Activated CD8-positive, alpha-beta memory T cell treated with anti-CD3 and anti-CD28 coated beads, Interleukin-2, amount 10 ng/mL, durations not matched to agents 7 days and 5 days (primary cell): ENCODE measurements at places on chromosomes 6 and 20. TPM values are rescaled to one million over a fixed set of nuclear protein-coding genes. Genes with fewer than 3 reads are reported as not detected.
A peak's percentile ranks its signal among the peaks of the same experiment; 100 is the strongest.

DNA sequence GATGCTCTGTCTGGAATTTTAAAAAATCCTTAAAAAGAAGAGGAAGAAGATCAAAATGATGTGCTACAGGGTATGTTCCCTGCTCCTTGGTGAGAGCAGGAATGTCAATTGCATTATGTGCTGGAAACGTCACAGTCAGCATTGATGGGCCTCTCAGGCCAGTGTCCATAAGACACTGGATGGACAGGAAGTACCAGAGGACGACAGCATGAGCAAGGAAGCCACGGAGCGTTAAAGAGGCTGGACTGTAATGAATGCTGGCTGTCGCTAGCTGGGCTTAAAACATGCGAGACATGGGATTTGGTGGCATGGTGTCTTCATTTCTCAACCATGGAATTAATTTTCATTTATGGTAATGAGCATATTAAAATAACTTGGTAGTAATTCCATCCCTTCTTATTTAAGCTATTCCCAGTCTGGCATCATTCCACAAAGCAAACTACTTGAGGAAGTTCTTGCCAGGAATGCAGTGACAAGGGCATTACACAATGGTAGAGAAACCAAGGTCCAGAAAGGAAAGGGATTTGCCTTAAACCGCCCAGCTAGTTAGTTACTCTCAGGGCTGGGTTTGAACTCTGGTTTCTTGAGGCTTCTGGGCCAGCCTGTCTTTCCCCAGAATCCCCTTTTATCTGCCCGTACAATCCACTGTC lies 166.6 kb upstream of the SOX4 start:
- no peak overlapping the region for H3K27ac ChIP-seq
- peaks cover 24% of the 10 kb centered on the region for H3K27me3 ChIP-seq
- no peak overlapping the region for H3K4me3 ChIP-seq
- H3K4me1 ChIP-seq = no peaks in the 10 kb centered on the region
- no peak for DNase-seq

GRCh38 chr6:24710519-24711303 lies 8.2 kb downstream of the C6orf62 start:
- H3K4me3 ChIP-seq = no peak overlapping the region
- no peak for DNase-seq
- peaks cover 71% of the 10 kb centered on the region for H3K36me3 ChIP-seq
- H3K27me3 ChIP-seq = no peaks in the 10 kb centered on the region
- H3K27ac ChIP-seq = peak overlapping the region; percentile 38
- peaks cover 51% of the 10 kb centered on the region for H3K4me1 ChIP-seq

GRCh38 chr6:114010540-114010939 lies 39.6 kb upstream of the HDAC2 start:
- DNase-seq = no peak
- peaks cover 4% of the 10 kb centered on the region for H3K4me1 ChIP-seq
- no peak overlapping the region for H3K4me3 ChIP-seq
- H3K36me3 ChIP-seq = no peaks in the 10 kb centered on the region
- H3K27ac ChIP-seq = no peak overlapping the region
- H3K27me3 ChIP-seq = peaks cover 26% of the 10 kb centered on the region

DNA sequence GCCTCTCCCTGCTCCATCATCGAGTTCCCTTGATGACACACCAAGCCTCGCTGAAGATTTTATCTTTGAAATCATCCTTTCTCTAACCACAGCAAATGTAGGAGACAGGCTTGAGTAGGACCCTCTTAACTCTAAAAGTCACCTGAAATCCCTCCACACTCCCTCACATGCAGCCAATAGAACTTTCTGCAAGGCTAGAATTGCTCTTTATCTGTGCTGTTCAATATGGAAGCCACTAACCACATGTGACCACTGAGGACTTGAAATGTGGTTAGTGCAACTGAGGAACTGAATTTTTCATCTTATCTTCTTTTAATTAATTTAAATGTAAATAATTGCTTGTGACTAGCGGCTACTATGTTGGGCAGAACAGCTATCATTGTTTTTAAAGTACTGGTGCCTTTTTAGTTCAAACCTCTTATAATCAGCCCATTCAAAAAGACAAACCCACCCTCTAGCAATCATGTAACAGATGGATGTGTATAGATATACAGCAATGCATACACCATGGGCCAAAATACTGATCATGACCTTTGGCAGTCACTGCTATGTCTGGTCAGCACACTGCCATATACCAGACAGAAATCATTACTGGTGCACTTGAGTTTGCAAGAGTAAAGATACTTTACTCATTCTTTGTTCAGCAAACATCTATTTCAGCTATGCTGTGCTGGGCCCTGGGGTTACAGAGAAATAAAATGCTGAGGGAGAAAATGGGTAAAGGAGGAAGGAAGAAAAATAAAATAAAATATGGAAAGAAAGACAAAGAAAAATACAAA lies 50.0 kb downstream of the GFOD1 start:
- DNase-seq = no peak
- peaks cover 56% of the 10 kb centered on the region for H3K4me1 ChIP-seq
- no peak overlapping the region for H3K4me3 ChIP-seq
- no peaks in the 10 kb centered on the region for H3K27me3 ChIP-seq
- peaks cover 16% of the 10 kb centered on the region for H3K36me3 ChIP-seq

GRCh38 chr20:22732751-22733150 lies 148.4 kb upstream of the FOXA2 start:
- DNase-seq = no peak
- no peak overlapping the region for H3K4me3 ChIP-seq
- no peaks in the 10 kb centered on the region for H3K36me3 ChIP-seq
- H3K27me3 ChIP-seq = no peaks in the 10 kb centered on the region
- H3K4me1 ChIP-seq = no peaks in the 10 kb centered on the region
- H3K27ac ChIP-seq = no peak overlapping the region

GRCh38 chr20:60802676-60803075 lies 449.4 kb upstream of the CDH4 start:
- no peak overlapping the region for H3K27ac ChIP-seq
- H3K4me3 ChIP-seq = no peak overlapping the region
- no peaks in the 10 kb centered on the region for H3K4me1 ChIP-seq
- no peaks in the 10 kb centered on the region for H3K27me3 ChIP-seq
- no peaks in the 10 kb centered on the region for H3K36me3 ChIP-seq

GRCh38 chr6:154157082-154157481 lies 118.0 kb downstream of the OPRM1 start:
- DNase-seq = peak; percentile 44
- peaks cover 4% of the 10 kb centered on the region for H3K36me3 ChIP-seq
- H3K27ac ChIP-seq = peak overlapping the region; percentile 83
- H3K4me3 ChIP-seq = peak overlapping the region; percentile 71

- no peak overlapping the region for H3K4me3 ChIP-seq
- DNase-seq = no peak
- no peaks in the 10 kb centered on the region for H3K27me3 ChIP-seq
- no peaks in the 10 kb centered on the region for H3K4me1 ChIP-seq
Observed at GRCh38 chr6:123027408-123027807, 31.4 kb downstream of the CLVS2 start.

GRCh38 chr6:137165375-137166246 lies 7.8 kb downstream of the IL22RA2 start:
- peaks cover 18% of the 10 kb centered on the region for H3K27me3 ChIP-seq
- peak overlapping the region; percentile 47 for H3K27ac ChIP-seq
- peaks cover 41% of the 10 kb centered on the region for H3K36me3 ChIP-seq
- DNase-seq = peak; percentile 82

DNA sequence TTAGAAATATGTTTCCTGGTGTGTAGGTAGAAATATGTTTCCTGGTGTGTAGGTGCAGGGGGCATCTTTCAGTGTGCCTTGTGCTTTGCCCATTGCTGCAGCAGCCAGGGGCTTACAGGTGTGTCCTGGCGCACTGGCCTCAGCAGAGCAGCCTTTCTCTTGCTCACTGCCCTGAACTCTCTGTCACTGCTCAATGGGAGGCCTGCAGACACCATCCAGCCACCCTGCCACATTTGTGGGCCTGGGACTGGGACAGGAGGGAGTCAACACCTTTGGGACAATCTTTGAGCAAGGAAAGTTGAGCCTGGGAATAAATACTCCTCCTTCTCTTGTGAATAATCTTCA lies 62.4 kb upstream of the RBM24 start:
- no peak for DNase-seq
- H3K4me3 ChIP-seq = no peak overlapping the region
- no peaks in the 10 kb centered on the region for H3K27me3 ChIP-seq
- H3K36me3 ChIP-seq = no peaks in the 10 kb centered on the region
- H3K4me1 ChIP-seq = no peaks in the 10 kb centered on the region

GRCh38 chr6:16145038-16145437 lies 16.2 kb downstream of the MYLIP start:
- H3K4me1 ChIP-seq = no peaks in the 10 kb centered on the region
- H3K27me3 ChIP-seq = no peaks in the 10 kb centered on the region
- H3K36me3 ChIP-seq = peaks cover 76% of the 10 kb centered on the region
- H3K27ac ChIP-seq = no peak overlapping the region
- H3K4me3 ChIP-seq = no peak overlapping the region
- DNase-seq = no peak

GRCh38 chr6:162377735-162378134 lies 349.8 kb downstream of the PRKN start:
- no peaks in the 10 kb centered on the region for H3K27me3 ChIP-seq
- H3K36me3 ChIP-seq = no peaks in the 10 kb centered on the region

- no peak overlapping the region for H3K4me3 ChIP-seq
- H3K27ac ChIP-seq = no peak overlapping the region
- peaks cover 26% of the 10 kb centered on the region for H3K27me3 ChIP-seq
- H3K4me1 ChIP-seq = no peaks in the 10 kb centered on the region
- peaks cover 4% of the 10 kb centered on the region for H3K36me3 ChIP-seq
Observed at GRCh38 chr6:157741948-157742556, 81.0 kb upstream of the SNX9 start.

DNA sequence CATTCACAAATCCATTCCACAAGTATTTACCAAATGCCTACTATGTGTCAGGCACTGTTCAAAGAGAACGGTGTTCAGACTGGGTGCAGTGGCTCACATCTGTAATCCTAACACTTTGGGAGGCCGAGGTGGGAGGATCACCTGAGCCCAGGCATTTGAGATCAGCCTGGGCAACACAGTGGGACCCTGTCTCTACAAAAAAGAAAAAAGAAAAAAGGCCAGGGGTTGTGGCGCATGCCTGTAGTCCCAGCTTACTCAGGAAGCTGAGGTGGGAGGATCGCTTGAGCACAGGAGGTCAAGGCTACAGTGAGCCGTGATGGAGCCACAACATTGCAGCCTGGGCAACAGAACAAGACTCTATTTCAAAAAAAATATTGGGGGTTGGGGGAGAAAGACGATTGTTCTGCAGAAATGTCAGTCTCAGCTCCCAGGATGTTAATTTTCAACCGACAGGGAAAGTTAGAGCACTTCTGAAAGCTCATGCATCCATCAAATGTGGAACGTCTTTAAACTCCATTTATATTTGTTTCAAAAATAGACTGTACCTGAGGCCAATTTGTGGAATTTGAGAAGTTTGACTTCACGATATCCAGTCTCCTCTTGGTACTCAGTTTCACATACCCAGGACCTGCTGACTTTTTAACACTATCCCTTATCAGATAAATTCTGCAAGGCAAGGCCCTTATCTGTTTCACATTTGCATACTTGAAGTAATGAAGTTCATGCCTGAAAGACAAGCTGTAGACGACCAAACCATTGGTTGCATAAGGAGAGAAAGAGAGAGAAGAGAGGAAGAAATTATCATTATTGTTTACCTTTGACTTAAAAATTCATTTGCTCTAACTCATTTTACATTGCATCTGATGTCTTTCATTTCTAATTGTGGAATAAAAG lies 14.8 kb upstream of the BTN3A2 start:
- no peak for DNase-seq
- H3K4me3 ChIP-seq = no peak overlapping the region
- no peak overlapping the region for H3K27ac ChIP-seq

GRCh38 chr6:67881706-67882065 lies 753.4 kb upstream of the ADGRB3 start:
- H3K27me3 ChIP-seq = no peaks in the 10 kb centered on the region
- DNase-seq = no peak
- no peak overlapping the region for H3K27ac ChIP-seq
- H3K4me3 ChIP-seq = no peak overlapping the region

DNA sequence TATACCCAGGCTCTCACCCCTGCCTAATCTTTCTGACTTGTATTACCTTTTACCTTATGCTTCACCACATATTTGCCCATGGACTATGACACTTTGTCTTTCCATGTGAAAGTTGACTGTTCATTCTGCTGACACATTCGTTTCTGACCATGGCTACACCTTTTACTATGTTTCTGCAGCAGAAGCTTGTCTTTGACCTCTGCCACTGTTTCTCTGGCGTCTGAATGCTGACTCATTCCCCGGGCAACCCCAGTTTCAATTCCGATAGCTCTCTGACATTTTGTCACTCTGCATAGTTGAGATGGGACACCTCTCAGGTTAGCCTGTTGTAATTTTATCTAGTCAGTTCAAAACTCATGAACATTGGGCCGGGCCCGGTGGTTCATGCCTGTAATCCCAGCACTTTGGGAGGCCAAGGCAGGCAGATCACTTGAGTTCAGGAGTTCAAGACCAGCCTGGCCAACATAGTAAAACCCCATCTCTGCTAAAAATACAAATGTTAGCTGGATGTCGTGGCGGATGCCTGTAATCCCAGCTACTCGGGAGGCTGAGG lies 50.7 kb downstream of the SLC26A8 start:
- no peaks in the 10 kb centered on the region for H3K27me3 ChIP-seq
- peak overlapping the region; percentile 1 for H3K27ac ChIP-seq
- H3K4me3 ChIP-seq = no peak overlapping the region
- no peaks in the 10 kb centered on the region for H3K36me3 ChIP-seq

- no peaks in the 10 kb centered on the region for H3K27me3 ChIP-seq
- no peak overlapping the region for H3K27ac ChIP-seq
- no peak overlapping the region for H3K4me3 ChIP-seq
- H3K36me3 ChIP-seq = no peaks in the 10 kb centered on the region
Observed at GRCh38 chr6:45702849-45703739, 312.6 kb downstream of the CLIC5 start.

GRCh38 chr6:113340371-113340770 lies 516.8 kb upstream of the MARCKS start:
- no peak overlapping the region for H3K4me3 ChIP-seq
- DNase-seq = no peak
- no peaks in the 10 kb centered on the region for H3K36me3 ChIP-seq
- no peaks in the 10 kb centered on the region for H3K27me3 ChIP-seq

DNA sequence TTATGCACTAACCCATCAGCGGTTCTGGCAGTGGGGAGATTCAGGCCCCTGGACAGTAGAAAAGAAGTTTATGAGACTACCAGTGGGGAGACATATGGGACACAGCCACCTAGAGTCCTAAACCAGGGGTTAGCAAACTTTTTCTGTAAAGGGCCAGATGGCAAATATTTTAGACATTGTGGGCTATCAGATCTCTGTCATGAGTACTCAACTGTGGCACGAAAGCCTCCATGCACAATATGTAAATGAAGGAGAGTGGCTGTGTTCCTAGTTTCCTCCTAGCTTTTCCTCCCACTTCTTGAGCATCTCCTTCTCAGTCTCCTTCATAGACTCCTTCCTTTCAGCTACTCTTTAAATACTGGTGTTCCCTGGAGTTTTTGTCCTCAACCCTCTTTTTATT lies 3.3 kb upstream of the HLA-DMA start:
- no peak overlapping the region for H3K27ac ChIP-seq
- H3K4me3 ChIP-seq = no peak overlapping the region
- DNase-seq = no peak
- H3K36me3 ChIP-seq = peaks cover 14% of the 10 kb centered on the region
- peaks cover 44% of the 10 kb centered on the region for H3K4me1 ChIP-seq
- no peaks in the 10 kb centered on the region for H3K27me3 ChIP-seq

GRCh38 chr6:106161311-106161874 lies 75.3 kb downstream of the PRDM1 start:
- no peak for DNase-seq
- H3K27ac ChIP-seq = peak overlapping the region; percentile 37
- no peak overlapping the region for H3K4me3 ChIP-seq
- H3K4me1 ChIP-seq = peaks cover 72% of the 10 kb centered on the region

- H3K36me3 ChIP-seq = no peaks in the 10 kb centered on the region
- H3K4me1 ChIP-seq = no peaks in the 10 kb centered on the region
Observed at GRCh38 chr20:10861090-10861489, 187.3 kb upstream of the JAG1 start.

Gene FOXS1
- total RNA-seq = not detected

Gene PLA2G7
- total RNA-seq = not detected

Gene STMND1
- total RNA-seq = not detected

Gene CDH26
- total RNA-seq = 1.5 TPM

Gene HTR1E
- total RNA-seq = not detected
